ENCODE measurements at places on chromosomes 7 and 10.

DNA sequence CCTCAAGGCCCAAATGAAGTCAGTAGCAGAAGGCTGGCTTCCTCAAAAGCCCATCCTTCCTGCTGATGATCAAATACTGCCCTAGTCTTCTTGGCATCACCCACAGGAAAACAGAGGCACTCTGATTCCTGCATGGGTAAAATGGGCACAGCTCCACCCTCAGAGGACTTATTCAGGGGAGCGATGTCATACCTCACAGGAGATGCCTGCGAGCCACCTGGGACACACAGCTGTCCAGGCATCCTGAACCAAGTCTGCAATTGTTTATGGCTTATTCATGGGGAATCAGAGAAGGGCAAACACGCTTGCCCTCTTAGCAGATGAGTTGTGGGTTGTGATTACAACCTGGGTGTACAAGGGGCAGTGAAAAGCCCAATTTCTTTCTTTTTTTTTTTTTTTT lies 22.0 kb upstream of the LMTK2 start:
- no peak for DNase-seq

DNA sequence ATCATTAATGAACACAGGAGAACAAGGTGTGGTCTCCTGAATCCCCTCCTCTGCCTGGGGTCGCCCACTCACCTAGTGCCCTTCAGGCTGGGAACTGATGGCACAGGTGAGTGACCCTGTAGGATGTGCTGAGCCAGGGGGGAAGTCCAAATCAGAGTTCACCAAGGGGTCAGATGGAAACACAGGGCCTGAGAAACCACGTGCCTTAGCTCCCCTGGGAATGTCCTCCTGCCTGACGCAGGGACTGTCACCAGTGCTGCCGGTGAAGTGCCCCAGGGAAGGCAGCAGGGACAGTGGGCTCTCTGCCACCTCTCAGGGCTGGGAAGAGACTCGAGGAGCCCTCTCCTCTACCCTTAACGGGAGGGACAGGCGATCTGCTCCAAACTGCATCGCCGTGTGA lies 5.8 kb upstream of the PYROXD2 start:
- no peak for DNase-seq

- DNase-seq: no peak
Measured at GRCh38 chr7:24764972-24765744, 7.9 kb upstream of the GSDME start.

DNA sequence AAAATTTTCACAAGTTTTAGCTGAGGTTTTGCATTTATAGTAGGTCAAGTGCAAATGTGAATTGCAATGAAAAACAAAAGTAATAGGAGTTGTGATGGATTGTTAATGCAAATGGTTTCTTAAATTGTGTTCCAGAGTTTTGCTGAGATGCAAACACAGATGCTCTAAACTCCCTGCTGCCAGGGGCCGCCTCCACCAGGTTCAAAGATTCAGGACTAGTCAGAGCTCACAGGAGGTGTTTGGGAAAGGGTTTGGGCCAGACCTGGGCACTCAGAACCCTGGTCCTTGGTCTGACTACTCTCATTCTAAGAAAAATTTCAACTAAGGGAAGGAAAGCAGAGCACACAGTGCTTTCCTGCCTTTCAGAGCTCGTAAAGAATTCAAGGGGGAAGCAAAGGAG lies 193.1 kb downstream of the CCSER2 start:
- no peak for DNase-seq

Data from DMS153 (cell line).